Cortex of kidney (tissue), 1 donor: ENCODE measurements at places on chromosomes 13 and 19.

GRCh38 chr19:49338023-49338677 lies 2.9 kb downstream of the CD37 start:
- no peak for DNase-seq

GRCh38 chr19:38213911-38214625 lies 10.0 kb downstream of the DPF1 start:
- DNase-seq, result no peak

- no peak for DNase-seq
Measured at GRCh38 chr13:50248516-50249143, 233.4 kb downstream of the KCNRG start.

- DNase-seq, result no peak
Measured at GRCh38 chr13:59545007-59545406, 618.7 kb downstream of the DIAPH3 start.

DNA sequence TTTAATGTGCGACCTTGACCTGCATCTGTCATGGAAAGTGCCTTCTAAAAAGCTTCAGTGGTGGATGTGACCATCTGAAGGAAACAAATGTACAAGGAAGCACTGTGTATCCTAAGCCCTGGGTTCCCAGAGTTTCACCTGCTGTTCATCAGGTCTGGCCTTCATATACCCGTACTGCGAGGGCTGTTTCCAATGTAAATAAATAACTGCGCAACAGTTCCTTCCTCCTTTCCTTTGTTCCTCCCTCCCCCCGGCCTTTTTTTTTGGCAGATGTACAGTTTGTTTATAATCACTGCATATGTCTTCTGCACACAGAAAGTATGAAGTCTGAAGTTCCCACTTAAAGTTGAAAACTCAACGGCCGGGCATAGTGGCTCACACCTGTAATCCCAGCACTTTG lies 5.2 kb downstream of the FAAP24 start:
- no peak for DNase-seq
